ENCODE measurements at places on chromosomes 2 and 18. TPM values are rescaled to one million over a fixed set of nuclear protein-coding genes. Genes with fewer than 3 reads are reported as not detected.
A peak's percentile ranks its signal among the peaks of the same experiment; 100 is the strongest.

- DNase-seq, result no peak
Observed at GRCh38 chr2:44087714-44088092, 81.0 kb upstream of the PPM1B start.

DNA sequence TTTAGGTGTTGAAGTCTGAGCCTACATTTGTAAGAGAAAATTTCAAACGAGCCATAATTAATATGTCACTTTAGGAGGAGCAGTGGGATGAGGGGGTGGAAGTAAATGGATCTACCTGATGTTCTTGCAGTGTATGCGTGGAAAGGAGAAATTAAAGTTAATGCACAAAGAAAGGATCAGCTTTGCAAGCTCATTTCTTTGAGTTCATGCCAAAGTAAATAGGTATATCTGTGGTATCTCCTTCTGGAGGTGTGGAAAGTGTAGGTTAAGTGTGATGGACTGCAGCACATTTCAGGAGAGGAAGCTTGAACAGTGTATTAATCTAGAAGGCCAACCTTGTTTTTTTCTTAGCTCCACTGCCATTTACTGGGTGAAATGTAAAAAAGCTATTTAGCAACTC lies 307.5 kb upstream of the ZEB2 start:
- DNase-seq, result no peak

- no peak for DNase-seq
Observed at GRCh38 chr2:71727562-71727961, 274.2 kb downstream of the DYSF start.

- DNase-seq, result peak; percentile 63
Observed at GRCh38 chr2:218858671-218859555, 692 bp upstream of the WNT6 start.

DNA sequence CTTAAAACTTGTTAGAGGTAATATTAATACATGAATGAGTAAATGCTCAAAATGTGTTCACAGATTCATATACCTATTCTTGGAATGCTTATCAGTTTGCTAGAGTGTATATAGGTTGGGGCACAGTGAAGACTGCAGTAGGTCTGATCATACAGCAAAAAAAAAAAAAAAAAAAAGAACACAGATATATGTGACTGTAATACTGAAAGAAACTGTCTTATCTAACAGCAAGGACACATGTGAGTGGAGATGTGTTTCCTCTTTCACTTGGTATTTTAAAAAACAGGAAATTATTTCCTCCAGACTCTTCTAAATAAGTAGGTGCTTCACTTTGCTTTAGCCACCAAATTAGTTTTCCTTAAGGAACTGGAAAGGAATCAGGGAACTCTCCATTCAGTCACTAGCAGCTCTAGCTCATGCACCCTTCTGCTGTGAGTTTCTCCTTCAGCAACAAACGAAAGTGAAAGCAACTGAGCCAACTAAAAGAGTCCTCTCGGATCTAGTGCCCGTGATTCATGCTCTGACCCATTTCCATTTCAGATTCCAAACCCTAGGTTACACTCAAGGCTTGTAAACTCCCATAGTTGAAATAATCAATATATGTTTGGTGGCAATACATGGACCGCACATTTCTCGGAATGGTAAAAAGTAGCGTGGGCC lies 98.5 kb downstream of the DSEL start:
- no peak for DNase-seq

- no peak for DNase-seq
Observed at GRCh38 chr2:234292205-234292961, 204.5 kb downstream of the ARL4C start.

DNA sequence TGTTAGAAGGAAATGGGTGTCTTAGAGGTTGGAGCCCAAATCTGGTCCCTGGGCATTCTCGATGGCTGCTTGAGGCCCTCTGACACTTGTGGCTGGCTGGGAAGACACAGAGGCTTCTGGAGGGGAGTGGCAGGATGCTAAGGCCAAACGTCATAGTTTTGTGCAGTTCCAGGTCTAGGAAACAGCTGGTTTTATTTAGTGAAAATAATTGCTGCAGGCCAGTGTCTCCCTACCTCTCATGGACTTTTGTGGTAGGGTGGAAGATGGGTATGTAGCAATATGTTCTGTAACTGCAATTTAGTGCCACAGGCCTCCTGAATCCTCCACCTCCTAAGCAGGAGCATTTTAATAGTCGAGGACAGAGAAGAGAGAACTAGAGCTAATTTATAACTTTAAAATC lies 32.2 kb upstream of the SPRED2 start:
- DNase-seq, result no peak

GRCh38 chr2:239662413-239663120 lies 261.7 kb upstream of the HDAC4 start:
- no peak for DNase-seq

DNA sequence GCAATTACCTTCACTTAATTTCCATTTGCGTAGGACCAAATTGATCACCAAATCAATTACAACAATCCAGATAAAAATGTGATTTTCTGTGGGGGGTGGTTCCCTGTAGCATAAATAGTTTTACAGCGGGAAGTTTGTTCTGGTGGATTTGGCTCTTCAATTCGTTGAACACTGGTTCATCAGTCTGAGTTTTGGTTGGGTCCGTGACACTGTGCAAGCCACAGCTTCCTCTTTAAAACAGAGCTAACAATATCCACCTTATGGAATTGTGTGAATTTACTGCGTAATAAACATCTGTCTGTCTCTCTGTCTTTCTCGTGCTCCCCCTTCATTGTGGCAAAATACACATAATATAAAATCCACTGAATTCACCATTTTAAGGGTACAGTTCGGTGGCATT lies 310.8 kb downstream of the TGIF1 start:
- no peak for DNase-seq

- no peak for DNase-seq
Observed at GRCh38 chr2:112096098-112096497, 41.0 kb downstream of the TMEM87B start.

- no peak for DNase-seq
Observed at GRCh38 chr2:55030766-55031165, 19.5 kb downstream of the RTN4 start.

- peak; percentile 50 for DNase-seq
Observed at GRCh38 chr18:76490670-76491472, 4.2 kb downstream of the ZNF516 start.

DNA sequence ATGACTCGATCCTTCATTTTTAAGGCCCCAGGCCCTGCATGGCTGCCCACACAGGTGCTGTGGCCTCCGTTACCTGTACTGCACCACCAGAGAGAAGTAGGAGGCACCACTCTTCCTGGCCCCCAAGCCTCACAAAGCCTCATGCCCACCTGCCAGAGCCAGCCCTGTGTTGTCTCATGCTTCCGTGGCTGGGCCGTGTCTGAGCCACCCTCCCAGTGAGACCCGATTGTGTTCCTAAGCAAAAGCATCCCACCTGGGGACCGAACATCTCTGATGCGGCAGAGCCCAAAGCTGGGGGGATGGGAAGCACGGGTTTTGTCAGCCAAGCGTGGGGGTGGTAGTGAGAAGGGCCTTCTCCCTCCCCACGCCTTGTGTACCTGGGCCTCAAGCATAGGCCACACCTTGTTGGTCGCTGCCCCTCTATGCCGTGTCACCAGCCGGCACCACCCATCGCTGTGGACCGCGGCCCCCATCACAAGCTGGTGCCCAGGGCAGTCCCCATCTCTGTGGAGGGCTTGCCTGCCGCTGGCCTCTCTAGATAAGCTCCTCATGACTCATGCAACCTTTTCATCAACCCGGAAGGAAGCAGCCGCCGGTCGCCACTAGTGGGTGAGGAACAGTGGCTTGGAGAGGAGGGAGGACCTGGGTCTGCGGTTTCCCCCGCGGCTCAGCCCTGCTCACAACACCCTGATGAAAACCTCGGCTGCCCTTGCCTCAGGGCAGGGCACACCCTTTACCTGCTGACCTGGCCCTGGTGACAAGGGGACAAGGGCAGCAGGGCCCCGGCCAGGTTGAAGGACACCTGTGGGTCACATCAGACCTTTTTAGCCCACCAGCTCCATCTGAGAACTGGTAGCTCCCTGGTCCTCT lies 2.7 kb upstream of the RNPEPL1 start:
- no peak for DNase-seq

DNA sequence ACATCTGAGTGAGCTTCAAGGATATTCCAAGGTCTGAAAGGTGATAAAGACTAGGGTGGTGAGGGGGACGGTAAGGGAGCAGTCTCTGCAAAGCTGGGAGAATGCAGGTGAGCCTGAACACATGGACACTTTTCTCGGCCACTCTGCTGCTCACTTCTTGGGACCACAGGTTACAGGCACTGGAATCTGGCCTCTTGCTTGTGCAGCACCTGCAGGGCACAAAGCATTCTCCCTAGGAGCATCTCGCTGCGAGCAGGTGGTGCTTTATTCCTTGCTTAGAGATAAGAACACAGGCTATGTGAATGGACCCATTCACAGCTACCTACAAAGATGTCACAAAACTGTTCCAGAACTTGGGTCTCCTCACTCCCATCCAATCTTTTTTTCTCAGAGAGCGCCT lies 153.2 kb downstream of the DDX1 start:
- no peak for DNase-seq

DNA sequence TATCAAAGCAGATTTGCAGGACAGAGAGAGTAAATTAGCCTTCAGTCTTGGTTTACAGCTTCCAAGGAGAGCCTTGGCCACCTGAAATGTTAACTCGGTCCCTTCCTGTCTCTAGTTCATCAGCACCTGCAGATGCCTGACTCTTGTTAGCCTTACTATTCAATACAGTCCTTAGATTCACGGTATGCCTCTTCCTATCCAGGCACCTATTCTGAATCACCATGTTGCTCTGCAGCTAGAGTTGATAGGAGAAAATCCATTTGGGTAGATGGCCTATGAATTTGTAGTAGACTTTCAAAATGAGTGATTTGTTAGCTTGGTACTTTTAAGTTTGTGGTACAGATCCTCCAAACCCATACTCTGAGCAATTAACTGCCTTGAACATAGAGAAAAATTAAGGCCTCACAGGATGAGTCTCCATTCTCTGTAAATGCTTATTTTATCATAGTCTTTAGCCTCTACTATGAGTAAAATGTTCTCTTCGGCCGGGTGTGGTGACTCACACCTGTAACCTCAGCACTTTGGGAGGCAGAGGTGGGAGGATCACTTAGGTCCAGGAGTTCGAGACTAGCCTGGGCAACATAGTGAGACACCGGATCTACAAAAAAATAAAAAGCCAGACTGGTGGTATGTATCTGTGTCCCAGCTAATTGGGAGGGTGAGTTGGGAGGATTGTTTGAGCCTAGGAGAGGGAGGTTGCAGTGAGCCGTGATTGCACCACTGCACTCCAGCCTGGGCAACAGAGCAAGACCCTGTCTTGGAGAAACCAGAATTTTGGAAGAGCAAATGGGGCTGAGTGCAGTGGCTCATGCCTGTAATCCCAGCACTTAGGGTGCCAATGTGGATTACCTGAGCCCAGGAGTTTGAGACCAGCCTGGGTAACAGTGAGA lies 32.9 kb downstream of the PTCD3 start:
- no peak for DNase-seq

DNA sequence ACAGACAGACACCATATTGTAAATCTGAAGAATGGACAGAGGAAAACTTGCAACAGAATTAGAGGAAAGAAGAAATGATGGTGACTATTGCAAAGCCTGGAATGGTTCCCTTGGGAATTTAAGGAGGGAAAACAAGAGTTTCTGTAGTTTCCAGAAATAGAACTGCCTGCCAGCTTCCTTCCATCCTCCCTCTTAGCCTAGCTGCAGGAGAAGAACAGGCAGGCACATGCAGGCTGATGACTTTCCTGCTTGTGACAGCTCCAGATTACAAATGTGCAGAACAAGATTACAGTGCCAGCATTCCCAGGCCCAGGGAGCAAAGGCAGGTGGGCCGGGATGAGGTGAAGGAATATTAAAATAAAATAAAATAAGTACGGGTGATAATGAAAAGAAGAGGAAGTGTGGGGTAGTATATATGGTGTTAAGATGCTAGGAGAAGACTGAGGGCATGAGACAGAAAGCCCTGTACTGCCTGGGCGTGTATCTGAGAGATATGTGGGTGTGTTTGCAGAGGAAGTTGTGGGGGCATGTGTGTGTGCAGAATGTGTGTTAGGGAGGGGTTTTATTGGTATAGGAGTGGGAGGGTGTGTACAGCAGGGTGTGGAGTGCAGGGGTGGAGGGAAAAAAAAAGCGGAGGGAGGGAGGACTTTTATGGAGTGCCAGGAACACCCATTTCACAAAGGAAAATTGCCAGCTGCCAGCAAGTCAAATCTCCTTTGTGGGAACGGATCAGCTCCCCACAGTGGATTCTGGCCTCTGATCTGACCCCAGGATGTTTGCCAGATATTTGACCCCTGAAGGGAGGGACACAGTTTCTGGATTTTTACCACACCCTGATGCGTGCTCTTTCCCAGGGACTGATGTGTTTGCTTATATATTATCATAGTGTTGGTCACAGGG lies 43.9 kb upstream of the NEMP2 start:
- no peak for DNase-seq

DNA sequence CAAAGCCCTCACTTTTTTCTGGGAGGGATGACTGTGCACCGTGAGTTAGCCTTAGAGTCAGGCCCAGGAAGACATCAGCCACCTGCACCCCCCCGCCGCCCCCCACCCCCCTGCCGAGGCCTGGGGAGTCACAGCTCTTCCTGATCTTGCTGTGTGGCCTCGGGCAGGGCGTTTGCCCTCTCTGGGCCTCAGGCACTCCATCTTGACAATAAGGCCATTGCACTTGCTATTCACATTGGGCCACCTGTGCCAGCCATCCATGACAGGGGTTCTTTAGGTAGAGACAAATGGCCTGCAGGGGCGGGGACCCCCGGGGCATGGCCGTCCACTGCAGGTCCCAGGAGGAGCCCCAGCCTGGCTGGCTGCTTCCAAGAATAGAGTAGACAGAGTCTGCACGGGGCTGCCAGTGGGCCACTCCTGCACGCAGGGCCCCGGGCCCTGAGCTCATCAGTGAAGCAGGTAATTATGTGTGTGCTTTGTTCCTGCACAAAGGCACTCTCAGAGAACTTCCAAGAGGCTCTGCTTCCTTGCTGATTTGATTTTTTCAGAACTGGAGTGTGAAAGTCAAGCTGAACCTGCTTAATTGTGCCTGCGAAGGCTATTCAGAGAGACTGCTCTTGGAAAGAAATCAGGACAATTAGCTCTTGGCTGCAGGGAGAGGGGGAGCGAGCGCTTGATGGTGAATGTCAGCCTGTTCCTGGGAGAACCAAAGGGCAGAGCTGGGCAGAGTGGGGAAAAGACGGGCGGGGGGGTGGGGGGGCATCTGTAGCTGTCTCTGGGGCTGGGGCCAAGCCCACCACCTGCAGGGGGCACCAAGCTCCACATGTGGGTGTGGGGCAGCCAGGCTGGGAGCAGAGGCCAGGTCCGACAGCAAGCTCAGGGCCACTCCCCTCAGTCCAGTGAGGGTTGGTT lies 40.3 kb downstream of the RRM2 start:
- peak; percentile 56 for DNase-seq

DNA sequence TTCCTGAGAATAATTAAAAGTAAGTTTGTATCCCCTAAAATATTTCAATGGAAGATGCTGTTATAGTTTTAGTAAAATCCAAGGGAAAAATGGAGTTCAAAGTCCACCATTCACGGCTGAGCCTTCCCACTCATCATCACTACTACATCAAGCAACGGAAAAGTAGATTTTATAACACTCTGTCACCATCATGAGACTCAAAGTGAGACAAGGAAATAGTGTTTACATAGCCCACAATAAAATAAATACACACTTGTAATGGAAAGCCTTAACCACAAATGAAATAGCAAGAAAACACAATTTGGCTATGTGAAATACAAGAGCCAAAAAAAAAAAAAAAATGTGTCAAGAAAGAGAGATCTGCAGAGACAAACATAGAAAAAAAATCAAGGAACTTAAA lies 569.9 kb upstream of the REG3G start:
- no peak for DNase-seq

SLC14A1 gene
- not detected for total RNA-seq

HOXD4 gene
- total RNA-seq, result not detected

DNAJC5G gene
- total RNA-seq, result 0.18 TPM

CDKL4 gene
- 0.46 TPM for total RNA-seq

NEU2 gene
- total RNA-seq, result not detected

KIF1A gene
- 279 TPM for total RNA-seq

KCNG2 gene
- 0.34 TPM for total RNA-seq

MEMO1 gene
- total RNA-seq, result 45.5 TPM

All from WTC11 (cell line).